Naive thymus-derived CD8-positive, alpha-beta T cell (primary cell): ENCODE measurements at places on chromosomes 7 and 10. TPM values are rescaled to one million over a fixed set of nuclear protein-coding genes. Genes with fewer than 3 reads are reported as not detected.

SLC18A2 gene
- total RNA-seq, result not detected

C7orf57 gene
- total RNA-seq, result not detected

BTBD16 gene
- total RNA-seq, result not detected

AMZ1 gene
- total RNA-seq, result not detected

HMX2 gene
- total RNA-seq, result not detected

IQUB gene
- total RNA-seq, result not detected

DNA sequence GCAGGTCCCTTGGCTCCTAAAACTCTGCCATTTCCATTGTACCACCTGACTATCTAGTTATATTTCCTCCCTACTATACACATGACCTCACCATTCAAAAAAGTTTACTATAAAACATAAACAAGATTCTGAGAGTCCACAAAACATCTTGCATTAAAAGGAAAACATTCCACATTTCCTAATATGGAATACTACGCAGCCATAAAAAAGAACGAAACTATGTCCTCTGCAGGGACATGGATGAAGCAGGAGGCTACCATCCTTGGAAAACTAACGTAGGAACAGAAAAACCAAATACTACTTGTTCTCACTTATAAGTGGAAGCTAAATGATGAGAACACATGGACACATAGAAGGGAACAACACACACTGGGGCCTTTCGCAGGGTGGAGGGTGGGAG lies 48.3 kb downstream of the SVIL start:
- H3K4me3 ChIP-seq, result no peak overlapping the region
- H3K27me3 ChIP-seq, result no peaks in the 10 kb centered on the region
- no peak for DNase-seq
- no peak overlapping the region for H3K27ac ChIP-seq
- H3K4me1 ChIP-seq, result peaks cover 18% of the 10 kb centered on the region

GRCh38 chr7:125559921-125560320 lies 630.3 kb upstream of the POT1 start:
- no peak overlapping the region for H3K4me3 ChIP-seq
- DNase-seq, result no peak
- H3K27ac ChIP-seq, result no peak overlapping the region
- H3K4me1 ChIP-seq, result no peaks in the 10 kb centered on the region

DNA sequence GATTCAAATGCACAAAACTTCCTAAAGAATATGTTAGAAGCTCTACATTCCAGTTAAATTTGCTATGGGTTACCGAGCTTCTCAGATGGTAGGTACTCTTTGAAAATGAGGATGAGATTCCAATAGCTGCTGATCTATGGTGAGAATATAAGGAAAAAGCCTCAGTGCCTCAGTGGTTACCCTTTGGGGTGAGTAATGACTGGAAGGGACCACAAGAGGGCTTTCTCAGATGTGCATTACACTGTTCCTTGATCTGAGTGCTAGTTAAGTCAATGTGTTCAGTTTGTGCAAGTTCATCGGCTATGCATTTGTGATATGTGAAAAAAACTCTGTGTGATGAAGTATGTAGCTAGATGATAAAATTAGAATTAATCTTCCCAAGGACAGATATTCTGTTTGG lies 3.5 kb downstream of the NRCAM start:
- DNase-seq, result no peak
- peak overlapping the region; percentile 65 for H3K27ac ChIP-seq
- H3K4me3 ChIP-seq, result peak overlapping the region; percentile 37
- no peaks in the 10 kb centered on the region for H3K27me3 ChIP-seq
- no peaks in the 10 kb centered on the region for H3K36me3 ChIP-seq

GRCh38 chr10:110747609-110748464 lies 103.7 kb downstream of the RBM20 start:
- H3K27ac ChIP-seq, result peak overlapping the region; percentile 75
- H3K36me3 ChIP-seq, result peaks cover 9% of the 10 kb centered on the region
- DNase-seq, result no peak
- no peak overlapping the region for H3K4me3 ChIP-seq
- H3K4me1 ChIP-seq, result peaks cover 49% of the 10 kb centered on the region
- H3K27me3 ChIP-seq, result no peaks in the 10 kb centered on the region

DNA sequence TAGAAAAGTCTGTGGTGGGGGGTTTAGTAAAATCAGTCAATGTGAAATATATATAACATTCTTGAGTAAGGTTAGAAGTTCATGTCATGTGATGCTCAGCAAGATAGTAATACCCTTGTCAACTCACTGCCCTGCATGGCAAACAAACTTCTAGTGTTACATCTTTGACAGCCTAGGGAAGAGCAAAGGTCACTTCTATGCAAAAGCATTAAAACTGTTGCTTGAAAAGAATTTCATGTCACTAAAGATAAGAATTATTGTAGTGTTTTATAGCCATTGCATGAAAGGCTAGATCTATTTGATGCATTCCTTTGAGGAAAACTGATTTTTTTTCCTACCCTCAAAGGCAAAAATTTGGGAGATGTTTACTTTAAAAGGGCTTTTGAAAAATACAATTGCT lies 176.0 kb downstream of the SKAP2 start:
- DNase-seq, result no peak
- H3K27ac ChIP-seq, result no peak overlapping the region
- no peaks in the 10 kb centered on the region for H3K4me1 ChIP-seq
- H3K4me3 ChIP-seq, result no peak overlapping the region
- no peaks in the 10 kb centered on the region for H3K27me3 ChIP-seq

- no peaks in the 10 kb centered on the region for H3K4me1 ChIP-seq
- H3K4me3 ChIP-seq, result no peak overlapping the region
- no peak overlapping the region for H3K27ac ChIP-seq
- H3K27me3 ChIP-seq, result no peaks in the 10 kb centered on the region
- no peaks in the 10 kb centered on the region for H3K36me3 ChIP-seq
- no peak for DNase-seq
Observed at GRCh38 chr10:105062951-105063350, 421.9 kb downstream of the SORCS3 start.

GRCh38 chr10:123620621-123621020 lies 45.5 kb upstream of the GPR26 start:
- no peak overlapping the region for H3K4me3 ChIP-seq
- no peak for DNase-seq
- no peak overlapping the region for H3K27ac ChIP-seq
- no peaks in the 10 kb centered on the region for H3K36me3 ChIP-seq
- no peaks in the 10 kb centered on the region for H3K4me1 ChIP-seq
- H3K27me3 ChIP-seq, result peaks cover 7% of the 10 kb centered on the region

GRCh38 chr10:12262278-12262981 lies 66.4 kb downstream of the CDC123 start:
- DNase-seq, result no peak
- H3K27me3 ChIP-seq, result no peaks in the 10 kb centered on the region
- H3K27ac ChIP-seq, result no peak overlapping the region
- peaks cover 12% of the 10 kb centered on the region for H3K4me1 ChIP-seq
- H3K36me3 ChIP-seq, result no peaks in the 10 kb centered on the region

DNA sequence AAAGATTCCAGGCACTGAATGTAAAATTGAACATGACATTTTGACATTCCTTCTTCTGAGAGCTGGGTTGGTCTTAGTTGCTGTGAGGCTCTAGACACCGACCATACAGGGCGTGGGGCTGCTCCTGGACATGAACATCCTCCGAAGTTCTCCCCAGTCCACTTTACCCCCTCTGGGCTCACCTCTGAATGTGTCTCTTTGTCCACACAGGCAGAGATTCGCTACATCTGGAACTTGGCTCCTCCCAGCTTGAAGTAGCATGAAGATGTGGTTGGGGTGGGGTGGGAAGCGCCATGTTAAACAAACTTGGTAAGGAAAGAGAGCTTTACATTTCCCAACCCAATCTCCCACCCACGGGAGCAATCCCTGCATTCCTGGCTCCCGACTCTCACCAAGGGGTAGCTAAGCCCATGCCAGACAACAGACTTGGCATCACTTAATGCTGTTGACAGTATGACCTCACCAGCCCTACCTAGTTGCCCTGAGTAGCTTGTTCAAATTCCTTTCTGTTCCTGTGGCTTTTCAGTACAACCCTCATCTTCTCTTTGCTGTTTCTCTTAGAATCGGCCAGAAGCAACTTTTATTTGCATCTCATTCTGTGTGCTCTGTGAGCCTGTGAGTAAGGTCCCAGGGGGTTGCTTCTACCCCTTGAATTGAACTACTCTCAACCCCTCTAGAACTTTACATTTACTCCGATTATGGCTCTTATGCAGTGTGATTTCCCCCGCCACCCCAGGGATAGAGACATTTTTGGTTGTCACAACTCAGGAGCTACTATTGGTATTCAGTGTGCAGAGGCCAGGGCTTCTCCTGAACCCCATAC lies 211.4 kb downstream of the SEC23IP start:
- peaks cover 22% of the 10 kb centered on the region for H3K27me3 ChIP-seq
- no peak overlapping the region for H3K4me3 ChIP-seq
- no peaks in the 10 kb centered on the region for H3K36me3 ChIP-seq
- DNase-seq, result no peak
- H3K4me1 ChIP-seq, result no peaks in the 10 kb centered on the region

- H3K27ac ChIP-seq, result no peak overlapping the region
- H3K36me3 ChIP-seq, result peaks cover 4% of the 10 kb centered on the region
- H3K4me1 ChIP-seq, result no peaks in the 10 kb centered on the region
- no peaks in the 10 kb centered on the region for H3K27me3 ChIP-seq
Observed at GRCh38 chr7:28530803-28531175, 118.5 kb downstream of the CREB5 start.

DNA sequence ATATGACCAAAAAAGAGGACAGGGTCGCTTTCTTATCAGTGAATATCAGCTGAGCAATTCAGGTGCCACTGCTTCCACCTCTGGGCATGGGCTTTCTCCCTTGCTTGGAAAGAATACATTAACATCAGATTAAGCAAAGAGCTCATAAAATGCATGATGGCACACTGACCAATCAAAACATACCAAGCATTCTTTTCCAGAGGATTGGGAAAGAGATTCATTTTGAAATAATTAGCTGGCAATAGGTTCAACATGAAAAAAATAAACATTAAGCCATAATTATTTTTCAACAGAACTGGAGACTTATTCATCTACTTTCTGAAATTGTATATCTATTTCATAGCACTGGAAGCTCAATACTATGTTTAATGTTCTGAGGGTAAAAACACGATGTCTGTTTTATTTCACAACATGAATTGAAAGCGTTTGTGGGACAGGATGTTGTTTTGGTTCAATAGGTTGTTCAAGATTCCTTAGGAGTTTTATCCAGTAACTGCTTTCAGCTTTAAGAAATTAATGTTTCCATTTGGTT lies 53.2 kb downstream of the TFAM start:
- peaks cover 18% of the 10 kb centered on the region for H3K4me1 ChIP-seq
- H3K36me3 ChIP-seq, result no peaks in the 10 kb centered on the region
- no peak for DNase-seq
- H3K4me3 ChIP-seq, result no peak overlapping the region
- H3K27ac ChIP-seq, result no peak overlapping the region
- H3K27me3 ChIP-seq, result no peaks in the 10 kb centered on the region
